ENCODE measurements at places on chromosomes 7 and 10.
A peak's percentile ranks its signal among the peaks of the same experiment; 100 is the strongest.

DNA sequence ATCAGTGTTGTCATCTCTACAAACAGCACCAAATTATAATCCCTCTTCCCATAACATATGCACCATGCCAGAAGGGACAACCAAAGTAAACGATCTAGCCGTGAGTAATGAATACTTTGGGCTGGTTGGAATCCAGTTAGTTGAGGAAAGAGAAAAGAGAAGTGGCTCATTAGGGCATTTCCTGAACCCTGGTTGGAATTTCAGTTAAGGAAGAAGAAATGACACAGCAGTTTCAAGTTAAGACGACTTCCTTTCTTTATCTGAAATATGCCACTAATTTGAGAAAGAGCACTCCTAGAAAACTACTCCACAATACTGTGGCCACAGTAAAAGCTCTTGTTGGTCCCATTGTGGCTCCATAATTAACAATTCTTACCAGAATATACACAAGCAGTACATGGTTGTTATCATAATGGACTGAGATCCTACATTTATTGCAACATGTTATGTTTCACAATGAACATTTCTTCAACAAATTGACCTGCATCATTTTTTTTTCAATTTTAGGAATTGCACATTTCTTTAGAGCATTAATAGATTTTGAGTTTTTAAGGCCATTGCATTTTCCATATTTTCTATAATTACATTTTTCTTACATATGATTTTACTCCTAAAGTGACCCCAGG is at the start of gene TFEC:
Gene TFEC, minus strand, starts transcription at position 113 of the 626 bp plus-strand sequence. CDS start 46,322 bp downstream, outside the sequence.
- peak; percentile 11 for DNase-seq

- DNase-seq, result no peak
These were observed 17.0 kb downstream of the GIMAP7 start for GRCh38 chr7:150531704-150532103.

- peak; percentile 18 for DNase-seq
These were observed 26.9 kb downstream of the BMPER start for GRCh38 chr7:33932221-33932620.

DNA sequence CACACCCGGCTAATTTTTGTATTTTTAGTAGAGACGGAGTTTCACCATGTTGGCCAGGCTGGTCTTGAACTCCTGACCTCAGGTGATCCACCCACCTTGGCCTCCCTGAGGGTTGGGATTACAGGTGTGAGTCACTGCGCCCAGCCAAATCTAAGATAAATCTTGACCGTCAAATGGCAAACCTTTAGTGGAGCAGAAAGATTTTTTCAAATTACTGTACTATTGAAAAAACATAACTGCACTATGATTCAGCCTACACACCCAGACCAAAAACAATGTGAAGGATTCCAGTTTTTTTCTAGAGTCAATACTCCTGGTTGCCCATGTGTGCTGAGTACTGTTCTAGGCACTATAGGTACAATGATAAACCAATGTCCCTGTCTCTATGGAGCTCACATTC is 33.9 kb upstream of the SVIL start:
- no peak for DNase-seq

- DNase-seq, result no peak
These were observed 778.0 kb downstream of the MAGI2 start for GRCh38 chr7:78675511-78675910.

GRCh38 chr7:90879924-90880323 is 283.8 kb downstream of the CDK14 start:
- DNase-seq, result no peak

DNA sequence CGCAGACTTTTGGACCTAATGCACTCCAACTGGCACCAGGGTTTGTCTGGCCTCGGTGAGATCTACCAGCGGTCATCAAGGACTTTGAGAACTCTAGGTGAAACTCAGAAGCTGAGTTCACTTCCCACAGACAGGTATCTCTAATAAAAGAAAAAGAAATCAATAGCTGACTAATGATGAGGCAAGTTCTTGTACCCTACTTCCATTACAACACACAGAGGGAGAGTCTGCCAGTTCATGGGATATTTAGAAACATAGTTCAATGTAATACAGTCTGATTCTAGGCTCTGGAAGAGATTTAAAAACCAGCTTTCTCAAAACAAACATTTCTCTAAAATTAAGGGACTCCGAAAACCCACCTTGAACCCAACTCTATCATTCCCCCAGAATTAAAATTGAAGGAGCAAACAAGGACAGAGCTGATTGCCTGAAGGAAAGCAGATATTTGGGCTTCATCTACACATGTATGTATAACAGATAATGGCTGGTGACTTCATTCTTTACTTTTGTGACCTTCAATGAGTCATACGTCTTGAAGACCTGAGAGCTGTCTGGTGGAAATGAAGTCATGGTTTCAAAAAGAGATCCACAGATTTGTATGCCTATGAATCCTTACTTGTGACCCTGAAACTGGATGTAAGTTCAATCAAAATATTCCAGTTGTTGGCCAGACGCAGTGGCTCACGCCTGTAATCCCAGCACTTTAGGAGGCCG is 2.7 kb upstream of the PNLIPRP1 start:
- no peak for DNase-seq

Measured in Ammon's horn (tissue), 1 donor.